Omental fat pad (tissue), 4 donors: ENCODE measurements at places on chromosomes 1 and 21. TPM values are rescaled to one million over a fixed set of nuclear protein-coding genes. Genes with fewer than 3 reads are reported as not detected.

SPATA45 gene
- not detected for total RNA-seq

SPTA1 gene
- 0.56 TPM for total RNA-seq

ADCY10 gene
- total RNA-seq: 0.75 TPM

TUT4 gene
- total RNA-seq: 26.2 TPM

LHX8 gene
- not detected for total RNA-seq

GRCh38 chr21:34965200-34966174 is 83.6 kb downstream of the RUNX1 start:
- no peak for DNase-seq

GRCh38 chr1:56992318-56993125 is 26.7 kb upstream of the C8B start:
- DNase-seq: no peak

DNA sequence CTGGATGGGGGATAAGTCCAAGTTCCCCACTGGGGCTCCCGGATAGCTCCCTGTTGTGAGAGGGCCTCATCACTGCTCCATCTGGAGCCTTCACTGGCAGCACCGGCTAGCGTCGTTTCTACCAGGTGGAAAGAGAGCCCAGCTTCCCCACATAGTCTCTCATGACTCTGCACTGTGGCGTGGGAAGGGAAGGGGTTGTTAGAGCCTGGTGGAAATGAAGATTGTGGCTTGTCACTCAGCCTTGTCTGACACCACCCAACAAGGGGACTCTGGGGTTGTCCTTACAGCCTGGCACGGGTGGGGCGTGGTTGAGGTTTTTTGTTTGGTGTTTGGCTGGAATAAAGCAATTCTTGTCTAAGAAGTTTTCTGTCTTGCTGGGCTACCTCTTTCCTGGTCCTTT is 94.6 kb downstream of the ADARB1 start:
- no peak for DNase-seq

- no peak for DNase-seq
Observed at GRCh38 chr1:13730751-13731482, 30.9 kb downstream of the PRDM2 start.

- no peak for DNase-seq
Observed at GRCh38 chr1:7648761-7649384, 122.2 kb upstream of the VAMP3 start.

DNA sequence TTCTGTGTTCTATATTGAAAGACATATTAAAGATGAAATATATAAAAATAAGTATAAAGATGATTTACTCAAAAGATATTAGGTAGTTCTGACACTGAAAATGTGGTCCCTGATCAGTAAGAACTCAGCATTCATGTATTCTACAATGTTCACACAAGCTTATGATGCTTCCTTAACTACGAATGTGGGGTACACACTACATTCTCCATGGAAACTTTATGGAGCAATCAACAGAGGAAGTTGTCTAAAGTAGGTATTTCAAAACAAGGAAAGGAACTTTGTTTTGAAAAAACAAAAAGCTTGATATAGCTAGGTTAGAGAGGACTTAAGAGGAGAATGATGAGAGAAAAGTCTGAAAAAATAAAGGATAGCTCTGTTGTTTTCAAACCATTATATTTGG is 119.7 kb upstream of the RGS18 start:
- no peak for DNase-seq

- DNase-seq: no peak
Observed at GRCh38 chr1:111770916-111771315, 15.2 kb downstream of the DDX20 start.

- DNase-seq: no peak
Observed at GRCh38 chr1:206961668-206962067, 8.6 kb downstream of the FCAMR start.

- no peak for DNase-seq
Observed at GRCh38 chr1:174583316-174583715, 135.6 kb downstream of the GPR52 start.

- no peak for DNase-seq
Observed at GRCh38 chr21:33651965-33652680, 9.8 kb downstream of the ITSN1 start.

GRCh38 chr1:192261476-192261875 is 55.3 kb upstream of the RGS21 start:
- no peak for DNase-seq

GRCh38 chr21:33028287-33028670 is 2.5 kb downstream of the OLIG2 start:
- no peak for DNase-seq

- no peak for DNase-seq
Observed at GRCh38 chr21:24868117-24868516, 739.2 kb downstream of the MRPL39 start.
